ENCODE measurements at places on chromosomes 4 and X.

DNA sequence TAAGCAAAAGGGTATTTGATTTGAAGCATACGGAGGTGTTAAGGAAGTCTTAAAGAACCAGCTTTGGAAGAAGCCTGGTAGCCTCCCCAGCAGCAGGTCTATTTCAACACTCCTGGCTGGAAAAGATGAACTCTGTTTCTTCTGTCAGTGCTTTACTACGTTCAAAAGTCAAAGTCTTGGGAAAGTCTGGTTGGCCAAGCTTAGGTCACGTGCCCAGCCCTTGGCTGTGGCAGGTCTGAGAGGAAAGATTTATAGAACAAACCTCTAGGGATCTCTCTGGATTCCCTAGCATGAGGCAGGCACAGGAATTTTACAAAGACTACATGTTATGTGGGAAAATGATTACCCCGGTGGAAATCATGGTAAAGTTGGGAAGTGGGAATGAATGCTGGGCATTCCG lies 8.6 kb upstream of the ARHGAP10 start:
- no peak for DNase-seq

GRCh38 chr4:173685165-173685830 lies 155.3 kb upstream of the HAND2 start:
- no peak for DNase-seq

GRCh38 chr4:47703956-47704355 lies 133.9 kb downstream of the CORIN start:
- DNase-seq, result no peak

DNA sequence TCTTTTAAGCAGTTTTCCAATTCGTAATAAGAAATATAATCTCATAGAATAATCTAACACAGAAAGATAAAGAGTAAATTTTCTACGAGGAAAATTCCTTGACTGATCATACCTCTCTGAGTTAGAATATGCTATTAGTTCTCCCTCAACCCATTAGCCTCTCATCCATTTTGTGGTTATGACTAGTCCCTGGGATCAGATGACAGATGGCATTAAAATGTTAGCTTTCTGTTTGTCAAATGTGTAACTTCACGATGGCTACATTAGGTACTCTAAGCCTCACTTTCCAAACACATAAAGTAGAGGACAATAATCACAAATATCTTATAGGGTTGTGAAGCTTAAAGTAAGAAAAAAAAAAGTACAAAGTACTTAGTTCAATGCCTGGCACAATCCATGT lies 112.2 kb downstream of the ZAR1 start:
- no peak for DNase-seq

- DNase-seq, result no peak
Measured at GRCh38 chrX:49992853-49993252, 70.5 kb downstream of the CLCN5 start.

GRCh38 chrX:84258708-84259107 lies 70.7 kb upstream of the RPS6KA6 start:
- no peak for DNase-seq

DNA sequence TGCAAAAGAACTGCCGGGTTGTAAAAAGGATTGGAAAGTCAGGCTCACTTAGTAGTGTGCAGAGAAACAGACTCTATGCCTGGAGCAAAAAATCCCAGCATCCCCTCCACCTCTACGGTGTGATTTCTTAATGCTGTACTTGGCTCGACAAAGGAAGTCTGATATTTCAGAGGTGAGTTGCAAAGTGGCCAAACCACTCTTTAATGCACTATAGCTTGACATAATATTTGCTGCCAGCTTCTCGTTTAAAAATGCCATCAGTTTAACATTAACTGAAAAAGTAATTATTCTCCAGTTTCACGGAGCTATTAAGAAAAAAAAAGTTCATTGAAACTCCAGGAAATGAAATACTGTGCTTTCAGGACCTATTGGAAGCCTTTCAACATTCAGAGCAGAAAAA lies 448.3 kb upstream of the ZFP42 start:
- no peak for DNase-seq

- no peak for DNase-seq
Measured at GRCh38 chrX:40947276-40947675, 138.0 kb upstream of the USP9X start.

DNA sequence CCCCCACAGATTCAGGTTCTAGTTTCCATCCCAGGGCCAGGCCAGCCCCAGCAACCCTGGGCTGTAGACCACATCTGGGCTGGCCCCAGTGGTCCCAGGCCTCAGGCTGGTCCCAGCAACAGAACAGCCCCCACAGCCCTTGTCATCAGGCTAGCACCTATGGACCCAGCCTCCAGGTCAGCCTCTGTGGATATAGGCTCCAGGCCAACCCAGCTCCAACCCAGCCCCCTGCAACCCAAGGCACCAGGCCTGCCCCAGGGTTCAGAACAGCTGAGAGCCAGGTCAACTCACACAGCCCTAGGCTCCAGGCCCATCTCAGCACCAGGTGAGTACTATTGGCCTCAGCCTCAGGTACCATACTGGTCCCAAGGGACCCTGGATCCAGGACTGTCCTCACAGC lies 155.3 kb downstream of the PWWP3B start:
- no peak for DNase-seq

DNA sequence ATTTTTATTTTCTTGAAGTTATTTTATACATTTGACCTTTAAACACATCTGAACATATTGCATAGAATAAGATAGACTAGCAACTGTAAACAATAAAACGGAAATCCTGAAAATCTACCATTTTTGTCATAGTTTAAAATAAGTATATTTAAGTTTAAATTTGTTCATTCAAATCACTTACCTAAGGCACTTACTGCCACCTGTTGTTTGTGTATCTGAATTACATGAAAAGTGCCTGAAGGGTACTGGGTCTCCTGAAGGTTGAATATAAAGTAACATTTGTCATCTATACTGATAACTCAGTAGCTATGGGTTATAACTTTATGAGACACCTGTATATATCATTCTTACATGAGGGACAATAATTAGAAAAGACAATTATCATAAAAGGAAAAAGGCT lies 38.6 kb downstream of the TRPC5 start:
- no peak for DNase-seq

DNA sequence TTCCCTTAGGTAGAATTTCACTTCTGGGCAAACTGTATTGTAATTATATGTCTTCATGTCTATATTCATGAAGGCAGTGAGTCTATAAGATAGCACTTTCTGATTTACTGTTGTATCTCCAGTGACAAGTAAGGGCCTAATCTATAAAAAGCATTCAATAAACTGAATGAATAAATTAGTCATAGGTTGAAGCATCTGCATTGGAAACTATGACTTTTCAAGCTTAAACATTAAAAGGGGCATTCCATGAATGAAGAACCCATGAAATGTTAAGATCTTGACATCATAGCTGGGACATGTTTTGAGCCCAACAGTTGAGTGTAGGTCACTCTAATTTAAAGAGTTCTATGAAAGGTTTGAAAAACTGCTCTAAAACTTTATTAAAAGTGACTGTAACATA lies 159.3 kb upstream of the LCORL start:
- DNase-seq, result no peak

- no peak for DNase-seq
Measured at GRCh38 chr4:98617358-98618047, 40.9 kb downstream of the TSPAN5 start.

DNA sequence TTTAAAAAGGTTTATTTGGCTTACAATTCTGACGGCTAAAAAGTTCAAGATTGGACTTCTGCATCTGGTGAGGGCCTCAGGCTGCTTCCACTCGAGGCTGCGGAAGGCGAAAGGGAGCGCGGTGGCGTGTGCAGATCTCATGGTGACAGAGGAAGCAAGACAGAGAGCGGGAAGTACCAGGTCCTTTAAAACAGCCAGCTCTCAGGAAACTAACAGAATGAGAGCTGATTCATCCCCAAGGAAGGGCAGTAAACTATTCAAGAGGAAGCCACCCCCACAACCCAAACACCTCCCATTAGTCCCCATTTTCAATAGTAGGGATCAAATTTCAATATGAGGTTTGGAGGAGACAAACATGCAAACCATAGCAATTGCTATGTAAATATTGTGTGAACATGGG lies 2144.2 kb upstream of the AGA start:
- no peak for DNase-seq

DNA sequence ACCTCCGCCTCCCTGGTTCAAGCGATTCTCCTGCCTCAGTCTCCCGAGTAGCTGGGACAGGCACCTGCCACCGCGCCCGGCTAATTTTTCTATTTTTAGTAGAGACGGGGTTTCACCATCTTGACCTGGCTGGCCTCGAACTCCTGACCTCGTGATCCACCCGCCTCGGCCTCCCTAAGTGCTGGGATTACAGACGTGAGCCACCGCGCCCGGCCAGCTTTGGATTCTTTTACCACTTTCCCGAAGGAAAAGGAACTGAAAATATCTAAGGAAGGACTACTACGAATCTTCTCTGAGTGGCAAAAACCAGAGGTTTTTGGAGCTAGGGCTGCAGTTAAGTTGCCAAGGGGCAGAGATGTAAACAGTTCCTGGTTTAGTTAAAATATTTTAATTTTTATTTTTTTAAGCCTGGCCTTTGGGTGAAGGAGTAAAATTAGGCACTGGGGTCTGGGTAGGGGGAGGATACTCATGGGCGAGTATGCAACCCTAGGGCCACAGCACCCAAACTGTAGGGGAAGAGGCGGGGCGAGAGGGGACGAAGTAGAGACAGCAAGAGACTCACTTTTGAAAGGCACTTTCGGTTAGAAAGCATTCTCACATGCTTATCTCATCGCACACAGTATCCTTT lies 525 bp upstream of the CISD2 start:
- DNase-seq, result no peak

DNA sequence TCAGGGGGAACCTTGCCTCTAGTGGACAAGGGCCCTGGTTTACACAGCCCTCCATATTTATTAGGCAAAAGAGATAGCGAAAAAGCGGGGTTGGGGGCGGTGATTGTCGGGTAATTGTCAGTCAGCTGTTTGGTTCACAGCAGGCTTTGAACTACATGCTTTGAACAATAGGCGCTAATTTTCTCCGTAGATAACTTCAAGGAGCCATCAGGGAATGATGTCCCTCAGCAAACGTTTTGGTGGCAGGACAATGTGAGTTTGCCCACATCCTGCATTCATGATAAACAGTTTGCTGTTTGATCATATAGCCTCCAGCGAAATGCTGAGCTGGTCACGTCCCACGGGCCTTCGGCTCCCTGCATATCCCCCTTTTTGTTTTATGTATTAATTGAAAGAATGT lies 65.2 kb downstream of the KANTR start:
- no peak for DNase-seq

- no peak for DNase-seq
Measured at GRCh38 chrX:119477812-119478232, 9.6 kb downstream of the SLC25A5 start.

DNA sequence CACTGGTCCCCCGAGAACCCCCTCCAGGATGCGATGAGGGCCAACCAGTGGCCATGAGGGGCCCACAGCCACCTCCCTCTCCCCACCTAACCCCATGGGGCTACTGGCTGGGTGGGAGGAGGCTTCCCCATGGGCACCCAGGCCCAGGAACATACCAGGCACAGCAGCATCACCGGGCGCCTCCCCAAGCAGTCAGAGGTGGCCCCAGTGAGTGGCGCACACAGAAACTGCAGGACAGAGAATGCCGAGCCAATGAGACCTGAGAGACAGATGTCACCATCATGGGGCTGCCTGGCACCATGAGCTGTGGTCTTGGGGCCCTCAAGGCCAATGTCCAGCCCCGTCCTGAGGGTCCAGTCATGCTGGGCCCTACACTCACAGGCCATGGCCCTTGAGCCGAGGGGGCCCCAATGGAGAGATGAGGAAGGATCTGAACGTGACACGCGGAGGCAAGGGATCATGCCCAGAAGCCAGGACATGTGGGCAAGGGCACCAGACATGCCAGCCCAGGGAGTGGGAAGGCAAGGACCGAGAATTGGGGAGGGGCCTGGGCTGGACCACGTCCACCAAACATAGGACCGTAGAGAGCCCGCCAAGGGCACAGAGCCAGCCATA lies 30.1 kb downstream of the NOP14 start:
- DNase-seq, result peak; percentile 60

- peak; percentile 8 for DNase-seq
Measured at GRCh38 chrX:103918050-103918449, 44.4 kb upstream of the TMSB15B start.

DNA sequence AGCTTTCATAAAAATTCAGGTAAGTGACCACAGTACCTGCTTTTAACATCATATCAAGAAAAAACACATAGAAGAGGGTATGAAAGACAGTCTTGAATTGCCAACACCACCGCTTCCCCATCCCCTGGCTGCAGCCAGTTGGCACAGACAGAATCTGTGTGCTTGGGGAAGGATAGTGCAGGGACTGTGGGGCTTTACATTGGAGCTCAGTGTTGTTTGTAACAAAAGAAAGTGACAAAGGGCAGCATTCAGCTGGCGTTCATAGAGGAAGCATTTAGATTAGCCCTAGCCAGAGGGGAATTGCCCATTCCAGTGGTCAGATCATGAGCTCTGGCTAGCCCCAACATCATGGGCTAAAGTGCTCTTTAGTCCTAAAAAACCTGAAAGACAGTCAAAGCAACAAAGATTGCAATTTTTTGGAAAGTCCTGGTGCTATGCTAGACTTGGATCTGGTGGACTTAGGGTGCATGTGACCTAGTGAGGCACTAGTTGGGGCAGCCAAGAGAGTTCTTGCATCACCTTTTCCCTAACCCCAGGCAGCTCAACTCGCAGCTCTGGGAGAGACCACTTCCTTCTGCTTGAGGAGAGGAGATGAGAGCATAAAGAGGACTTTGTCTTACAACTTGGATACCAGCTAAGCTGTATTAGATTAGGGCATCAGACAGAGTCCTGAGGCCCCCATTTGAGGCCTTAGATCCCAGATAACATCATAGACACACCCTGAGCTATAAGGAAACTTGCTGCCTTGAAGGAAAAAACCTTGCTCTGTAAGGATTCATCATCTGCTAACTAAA lies 1602.4 kb upstream of the ADGRL3 start:
- no peak for DNase-seq

DNA sequence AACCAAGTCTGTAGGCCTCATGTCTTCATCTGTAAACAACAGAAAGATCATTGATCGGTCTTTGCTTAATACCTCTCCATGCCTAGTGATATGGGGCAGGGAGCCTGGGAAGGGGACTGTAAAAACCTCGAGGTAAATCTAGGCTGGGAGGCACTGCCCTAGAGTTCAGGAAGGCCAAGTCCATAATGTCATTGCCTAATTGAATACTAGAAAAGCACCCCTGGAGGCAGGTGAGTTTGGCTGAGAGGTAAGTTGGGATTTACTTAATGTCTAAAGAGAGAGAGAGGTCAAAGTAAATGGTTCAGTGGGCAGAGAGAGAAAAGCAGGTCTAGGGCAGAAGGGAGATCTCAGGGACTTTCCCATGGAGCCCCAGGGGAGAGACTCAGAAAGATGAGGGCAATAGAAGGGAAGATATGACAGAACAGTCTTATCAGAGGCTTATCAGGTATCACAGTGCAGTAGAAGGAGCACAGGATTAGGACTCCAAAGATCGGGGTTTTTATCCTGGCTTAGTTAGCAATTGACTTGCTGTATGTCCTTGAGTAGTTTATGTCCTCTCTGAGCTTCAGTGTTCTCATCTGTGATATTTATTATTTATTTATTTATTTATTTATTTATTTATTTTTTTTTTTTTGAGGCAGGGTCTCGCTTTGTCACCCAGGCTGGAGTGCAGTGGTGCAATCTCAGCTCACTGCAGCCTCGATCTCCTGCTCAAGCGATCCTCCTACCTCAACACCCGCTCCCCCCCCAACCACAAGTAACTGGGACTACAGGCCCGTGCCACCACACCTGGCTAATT lies 85.2 kb downstream of the SLC16A2 start:
- DNase-seq, result no peak
